ENCODE measurements at places on chromosomes 3 and 15.

GRCh38 chr3:141242377-141243092 lies 10.9 kb downstream of the PXYLP1 start:
- DNase-seq = no peak

GRCh38 chr15:94305133-94305532 lies 73.8 kb downstream of the MCTP2 start:
- no peak for DNase-seq

DNA sequence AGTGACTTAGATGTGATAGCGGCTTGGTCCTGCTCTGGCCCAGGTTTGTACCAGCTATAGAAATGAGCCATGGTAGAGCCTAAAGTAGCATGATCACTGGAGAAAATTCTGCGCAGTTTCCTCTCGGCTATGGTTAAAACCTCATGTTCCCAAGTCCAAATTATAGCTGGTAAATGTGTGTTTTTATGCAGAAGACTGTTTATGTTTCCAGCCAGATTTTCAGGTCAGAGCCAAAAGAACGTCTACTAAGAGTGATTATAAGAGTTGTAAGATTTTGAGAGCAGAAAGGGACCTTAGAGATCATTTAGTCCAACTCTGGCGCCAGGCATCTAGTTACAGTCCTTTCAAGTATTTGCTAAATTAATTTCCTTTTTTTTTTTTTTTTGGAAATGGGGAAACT lies 333.7 kb downstream of the LPP start:
- no peak for DNase-seq

DNA sequence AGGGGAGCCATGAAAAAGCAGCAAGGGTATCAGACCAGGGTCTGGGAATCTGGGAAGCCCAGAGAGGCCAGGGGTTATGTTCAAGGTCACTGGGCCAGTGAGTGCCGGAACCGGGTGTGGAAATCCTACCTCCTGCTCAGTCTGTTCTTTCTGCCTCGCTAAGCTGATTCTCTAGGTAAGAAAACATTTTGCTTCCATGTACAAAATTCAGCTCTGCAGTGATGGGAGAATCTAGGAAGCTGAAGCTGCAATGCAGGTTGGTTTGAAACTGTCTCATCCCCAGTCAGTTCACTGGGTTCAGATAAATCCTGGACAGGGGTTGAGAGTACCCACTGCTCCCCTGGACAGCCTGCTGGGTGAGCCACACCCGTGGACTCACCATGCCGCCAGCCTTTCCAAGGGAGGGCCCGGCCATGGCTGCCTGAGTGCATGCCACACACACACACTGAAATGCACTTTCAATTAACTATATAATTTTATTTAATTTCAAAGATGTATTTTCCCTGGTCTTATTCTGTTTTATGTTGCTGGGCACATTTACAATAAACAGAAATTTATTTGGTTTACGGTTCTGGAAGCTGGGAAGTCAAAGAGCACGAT lies 108.4 kb downstream of the CORO2B start:
- no peak for DNase-seq

DNA sequence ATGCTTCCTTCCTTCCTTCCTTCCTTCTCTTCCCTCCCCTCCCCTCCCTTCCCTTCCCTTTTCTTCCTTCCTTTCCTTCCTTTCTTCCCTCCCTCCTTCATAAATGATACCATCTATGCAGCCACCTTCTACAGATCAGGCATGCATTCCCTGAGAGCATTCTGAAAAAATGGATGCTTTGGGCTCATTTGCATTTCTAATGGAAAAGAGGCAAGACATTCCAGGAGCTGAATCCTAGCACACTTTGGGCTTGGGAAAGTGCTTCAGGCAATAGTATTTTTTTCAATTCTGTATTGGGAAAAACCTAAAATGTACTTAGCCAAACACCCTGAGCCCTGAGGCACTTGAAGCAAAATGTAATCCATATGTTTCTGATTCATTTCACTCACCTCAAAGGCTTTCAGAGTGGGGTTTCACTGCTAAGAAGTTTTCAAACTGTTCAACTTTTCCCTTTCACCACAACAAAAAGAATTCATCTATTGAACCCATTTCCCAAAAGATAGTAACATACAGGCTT lies 220.1 kb upstream of the RORA start:
- no peak for DNase-seq
